ENCODE measurements at places on chromosomes 7 and 10.

- DNase-seq, result no peak
Measured at GRCh38 chr10:76992467-76992866, 645.1 kb downstream of the KCNMA1 start.

DNA sequence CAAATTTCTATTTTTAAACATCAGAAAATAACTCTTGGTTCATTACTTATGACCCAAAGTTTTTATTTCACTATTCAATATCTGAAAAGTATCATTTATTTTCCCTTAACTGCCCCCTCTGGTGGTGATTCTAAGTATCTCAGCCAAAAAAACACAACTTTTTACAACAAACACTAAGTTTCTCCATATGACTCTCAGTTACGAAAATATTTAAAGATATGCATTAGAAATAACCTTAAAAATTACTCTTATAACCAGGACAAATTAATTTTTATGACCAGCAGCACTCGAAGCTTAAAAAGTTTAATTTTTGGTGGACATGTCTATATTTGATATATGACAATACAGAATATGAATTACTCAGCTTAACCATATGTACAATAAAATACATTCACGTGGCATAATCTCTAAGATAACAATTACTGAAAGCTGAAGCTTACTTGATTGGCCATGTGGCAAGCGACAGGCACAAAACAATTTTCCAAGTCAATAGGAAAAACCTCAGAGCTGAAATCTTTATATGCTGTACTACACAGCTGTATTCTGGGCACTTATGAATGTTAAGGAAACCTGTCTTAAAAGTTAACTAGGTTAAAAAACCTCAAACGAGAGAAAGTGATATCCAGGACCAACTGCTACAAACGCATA lies 2.3 kb downstream of the HNRNPA2B1 start:
- no peak for DNase-seq

DNA sequence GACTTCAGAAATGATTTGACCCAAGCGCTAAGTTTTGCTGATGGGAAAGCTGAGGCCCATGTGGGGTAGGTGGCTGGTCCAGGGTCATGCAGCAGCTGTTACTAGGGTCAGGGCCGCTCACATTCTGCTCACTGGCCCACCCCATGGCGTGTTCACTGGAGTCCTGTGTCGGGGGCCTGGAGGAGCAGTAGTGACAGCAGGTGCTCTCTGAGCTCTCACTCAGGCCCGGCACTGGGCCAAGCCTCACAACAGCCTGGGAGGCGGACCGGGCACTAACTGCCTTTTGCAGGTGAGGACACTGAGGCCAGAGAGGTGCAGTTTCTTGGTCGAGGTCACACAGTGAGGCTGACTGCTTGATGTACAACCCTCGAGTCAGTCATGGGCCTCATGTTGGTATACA lies 82.7 kb downstream of the GLRX3 start:
- no peak for DNase-seq

GRCh38 chr7:14761510-14762296 lies 140.8 kb downstream of the DGKB start:
- DNase-seq, result peak; percentile 89

DNA sequence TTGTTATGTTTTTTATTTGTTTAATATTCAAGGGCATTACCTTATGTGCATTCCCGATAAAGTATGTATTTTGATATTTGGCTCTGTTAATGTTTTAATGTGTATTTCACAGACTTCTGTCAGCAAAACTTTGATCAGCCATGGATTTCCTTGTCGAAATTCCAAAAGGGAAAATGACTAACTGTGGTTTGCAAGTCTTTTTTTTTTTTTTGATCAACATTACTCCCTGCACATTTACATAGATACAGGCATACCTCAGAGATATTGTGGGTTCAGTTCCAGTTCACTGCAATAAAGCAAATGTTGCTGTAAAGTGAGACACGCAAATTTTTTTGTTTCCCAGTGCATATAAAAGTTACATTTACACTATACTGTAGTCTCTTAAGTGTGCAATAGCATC lies 351.9 kb downstream of the CXCL12 start:
- no peak for DNase-seq

- DNase-seq, result no peak
Measured at GRCh38 chr7:85512790-85513189, 325.9 kb upstream of the SEMA3D start.

DNA sequence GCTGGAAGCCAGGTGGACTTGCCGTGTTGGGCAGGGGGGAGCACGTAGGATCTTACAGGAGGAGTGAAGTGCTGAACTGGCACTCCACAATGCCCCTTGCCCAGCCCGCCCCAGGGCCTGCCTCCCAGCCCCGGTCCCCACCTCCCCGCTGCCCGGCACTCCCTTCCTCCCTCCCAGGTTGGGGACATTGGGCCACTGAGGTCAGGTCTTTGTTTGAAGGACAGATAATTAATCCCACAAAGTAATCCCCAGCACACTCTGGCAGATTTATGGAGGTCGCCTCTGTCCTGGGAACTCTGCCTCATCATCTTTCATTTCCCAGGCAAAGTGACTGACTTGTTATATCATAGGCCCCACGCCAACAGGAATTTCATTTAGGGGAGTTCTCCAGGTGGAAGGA lies 122.8 kb downstream of the C10orf105 start:
- no peak for DNase-seq

DNA sequence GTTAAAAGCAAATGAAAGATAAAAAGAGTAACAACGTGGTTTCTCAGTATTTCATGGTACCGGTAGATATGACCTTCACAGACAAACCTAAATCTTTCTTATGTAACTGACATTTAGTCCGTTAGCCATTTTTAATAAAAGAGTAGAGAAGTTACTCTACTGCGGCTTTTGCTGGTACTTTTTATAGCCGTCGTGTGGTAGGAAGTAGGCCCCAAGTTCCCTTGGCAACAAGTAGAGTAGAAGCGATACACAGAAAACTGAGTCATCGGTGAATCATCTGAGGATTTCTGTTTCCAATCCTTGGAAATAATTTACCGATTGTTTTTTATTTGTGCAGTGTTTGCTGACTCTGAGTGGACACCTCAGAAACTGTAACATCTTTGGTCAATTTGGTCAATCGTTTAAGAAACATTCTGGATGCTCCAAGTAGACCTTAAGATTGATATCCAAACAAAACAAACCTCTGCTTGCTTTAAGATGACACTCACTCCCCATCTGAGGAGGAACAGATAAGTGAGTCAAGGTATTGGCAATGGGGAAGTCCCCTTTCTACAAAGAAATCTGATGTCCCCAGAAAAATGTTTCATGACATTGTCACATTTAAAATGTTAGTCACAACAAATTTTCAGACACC lies 63.9 kb upstream of the AHR start:
- no peak for DNase-seq

DNA sequence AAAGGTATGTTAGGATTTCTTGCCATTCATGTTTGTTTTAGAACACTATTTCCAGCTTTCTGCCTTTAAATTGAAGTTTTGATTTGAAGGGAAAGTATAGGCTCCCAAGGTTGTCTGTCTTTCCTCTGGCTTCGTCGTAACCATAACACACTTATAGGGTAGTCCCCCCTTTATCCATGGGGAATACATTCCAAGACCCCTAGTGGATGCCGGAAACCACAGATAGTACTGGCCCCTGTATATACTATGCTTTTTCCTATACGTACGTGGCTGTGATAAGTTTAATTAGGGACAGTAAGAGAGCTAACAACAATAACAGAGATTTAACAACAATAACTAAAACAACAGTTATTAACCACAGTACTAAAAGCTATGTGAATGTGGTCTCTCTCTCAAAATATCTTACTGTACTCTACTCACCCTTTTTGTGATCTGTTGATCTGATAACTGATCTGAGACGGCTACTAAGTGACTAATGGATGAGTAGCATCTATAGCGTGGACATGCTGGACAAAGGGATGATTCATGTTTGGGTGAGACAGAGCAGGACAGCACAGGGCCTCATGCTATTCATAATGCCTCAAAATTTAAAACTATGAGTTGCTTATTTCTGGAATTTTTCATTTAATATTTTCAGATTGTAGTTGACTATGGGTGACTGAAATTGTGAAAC lies 273.1 kb downstream of the AUTS2 start:
- DNase-seq, result no peak

GRCh38 chr7:107560898-107561516 lies 2.7 kb downstream of the COG5 start:
- no peak for DNase-seq

GRCh38 chr7:106806556-106806955 lies 58.5 kb upstream of the PIK3CG start:
- no peak for DNase-seq

- DNase-seq, result no peak
Measured at GRCh38 chr7:158237672-158238335, 349.8 kb downstream of the PTPRN2 start.

GRCh38 chr7:124349443-124349842 lies 316.6 kb upstream of the TMEM229A start:
- DNase-seq, result no peak

DNA sequence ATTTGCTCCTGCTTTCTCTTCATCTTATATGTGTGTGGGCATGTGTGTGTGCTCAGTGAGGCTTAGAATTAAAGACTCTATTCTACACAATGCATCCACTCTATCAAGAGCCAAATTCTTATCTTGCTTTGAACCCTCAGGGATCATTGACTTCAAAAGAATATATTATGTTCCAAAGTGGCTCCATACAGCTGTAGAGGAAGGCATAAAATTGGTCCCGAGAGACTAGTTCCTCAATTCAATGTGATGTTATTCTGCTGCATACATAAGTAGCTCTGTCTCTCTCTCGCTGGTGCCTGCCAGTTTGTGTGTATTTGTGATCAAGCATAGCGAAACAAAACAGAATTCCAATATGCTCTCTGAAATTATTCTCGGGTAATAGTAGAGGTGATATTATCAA lies 997.9 kb upstream of the POT1 start:
- DNase-seq, result no peak

DNA sequence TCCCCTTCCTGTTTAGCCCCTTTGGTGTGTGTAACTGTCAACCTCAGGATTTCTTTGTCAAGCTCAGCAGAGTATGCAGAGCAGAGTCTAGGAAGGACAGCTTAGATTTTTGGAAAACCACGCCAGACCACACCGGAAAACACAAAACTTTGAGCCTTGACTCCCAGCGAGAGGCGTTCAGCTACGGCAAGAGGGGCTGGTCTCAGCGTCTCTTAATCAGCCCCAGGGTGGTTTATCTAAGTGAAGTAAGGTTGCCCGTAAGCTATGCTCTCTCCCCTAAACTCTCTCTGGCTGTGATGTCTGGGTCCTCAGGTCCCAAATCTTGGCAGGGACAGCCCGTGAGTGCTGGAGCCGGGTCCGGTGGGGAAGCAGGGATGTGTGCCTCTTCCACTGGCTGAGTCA lies 230.9 kb downstream of the KLF6 start:
- no peak for DNase-seq

DNA sequence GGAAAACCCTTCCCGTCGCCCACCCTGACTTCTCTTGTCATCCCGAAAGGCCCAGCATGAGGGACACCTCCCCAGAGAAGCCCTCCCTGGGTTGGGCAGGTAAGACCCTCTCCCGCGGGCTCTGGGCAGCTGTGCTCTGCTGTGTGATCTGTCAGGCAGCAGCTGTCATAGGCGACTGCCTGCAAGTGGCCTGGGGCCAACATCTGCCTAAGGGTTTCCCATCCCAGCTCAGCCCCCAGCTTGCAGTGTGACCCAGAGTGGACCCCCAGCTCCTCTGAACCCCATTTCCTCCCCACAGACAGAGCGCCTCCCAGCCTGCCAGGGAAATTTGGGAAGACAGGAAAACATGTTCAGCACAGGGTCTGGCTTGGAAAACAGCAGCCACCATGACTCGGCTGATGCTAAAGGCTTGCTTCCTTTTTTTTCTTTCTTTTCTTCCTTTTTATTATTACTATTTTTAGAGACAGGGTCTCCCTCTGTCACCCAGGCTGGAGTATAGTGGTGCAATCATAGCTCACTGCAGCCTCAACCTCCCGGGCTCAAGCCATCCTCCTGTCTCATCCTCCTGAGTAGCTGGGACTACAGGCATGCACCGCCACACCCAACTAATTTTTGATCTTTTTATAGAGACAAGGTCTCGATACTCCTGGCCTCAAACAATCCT lies 18.3 kb upstream of the TNRC18 start:
- DNase-seq, result no peak

- no peak for DNase-seq
Measured at GRCh38 chr10:130776724-130777123, 534.8 kb downstream of the TCERG1L start.

DNA sequence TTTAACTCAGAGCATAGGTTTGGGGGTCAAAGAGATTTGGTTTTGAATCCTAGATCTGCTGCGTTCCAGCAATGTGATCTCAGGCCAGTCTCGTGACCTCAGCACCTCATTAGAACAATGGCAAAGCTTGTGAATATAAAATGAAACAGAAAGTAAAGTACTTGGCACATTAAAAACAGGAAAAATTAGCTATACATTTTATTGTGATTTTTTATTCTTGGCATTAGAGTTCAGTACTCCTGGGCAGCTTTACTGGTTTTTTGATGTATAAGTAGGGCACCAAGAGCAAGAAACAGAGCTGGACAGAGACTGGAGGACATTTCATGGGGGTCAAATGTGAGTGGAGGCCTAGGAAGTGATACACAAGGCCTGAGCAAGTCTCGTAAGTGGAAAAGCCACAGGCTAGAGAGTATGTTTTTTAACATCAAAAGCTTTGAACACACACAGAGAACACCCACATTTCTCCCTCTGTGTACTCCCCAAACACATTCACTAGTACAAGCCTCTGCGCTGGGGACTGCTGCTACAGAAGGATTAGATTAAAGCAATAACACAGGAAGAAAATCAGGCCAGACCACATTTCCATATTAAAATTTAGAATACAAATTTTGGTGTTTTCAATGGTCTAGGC lies 157.2 kb upstream of the SLC25A13 start:
- no peak for DNase-seq

- no peak for DNase-seq
Measured at GRCh38 chr7:25117226-25118047, 7.6 kb downstream of the CYCS start.

DNA sequence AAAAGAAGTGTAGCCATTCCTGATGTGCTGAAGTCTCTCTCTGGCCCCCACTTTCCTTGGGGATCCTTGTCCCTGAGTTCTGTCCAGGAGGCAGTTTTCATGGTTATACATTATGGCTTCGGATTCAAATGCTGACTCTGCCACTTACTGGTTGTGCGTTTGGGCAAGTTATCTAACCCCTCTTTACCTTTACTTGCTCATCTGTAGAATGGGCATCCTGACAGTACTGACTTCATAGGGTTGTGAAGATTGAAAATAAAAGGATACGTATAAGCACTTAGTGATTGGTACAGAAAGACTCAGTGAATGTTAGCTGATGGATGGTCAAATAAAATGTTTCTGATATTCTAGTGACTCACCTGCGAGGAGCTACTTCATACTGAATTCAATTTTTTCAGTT lies 65.1 kb downstream of the TACR2 start:
- DNase-seq, result no peak

DNA sequence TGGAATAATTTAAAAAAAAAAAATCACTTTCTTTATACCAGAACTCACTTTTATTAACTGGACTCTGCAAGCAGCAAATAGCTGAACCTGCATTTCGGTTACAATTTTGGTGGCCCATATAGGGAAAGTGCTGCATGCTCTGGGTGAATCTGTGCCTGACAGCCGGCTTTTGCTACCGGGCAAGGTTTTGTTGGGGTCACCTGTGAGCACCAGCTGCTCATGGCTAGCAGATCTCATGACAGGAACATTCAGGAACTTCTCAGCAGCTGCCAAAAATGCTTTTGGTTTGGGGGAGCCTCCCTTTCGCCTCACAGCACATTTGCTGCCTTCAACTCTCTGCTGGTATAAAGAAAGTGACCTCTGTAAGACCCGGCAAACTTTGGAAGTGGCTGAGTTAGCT lies 13.2 kb upstream of the CREB3L2 start:
- DNase-seq, result no peak
